ENCODE measurements at places on chromosomes 3 and 15.

DNA sequence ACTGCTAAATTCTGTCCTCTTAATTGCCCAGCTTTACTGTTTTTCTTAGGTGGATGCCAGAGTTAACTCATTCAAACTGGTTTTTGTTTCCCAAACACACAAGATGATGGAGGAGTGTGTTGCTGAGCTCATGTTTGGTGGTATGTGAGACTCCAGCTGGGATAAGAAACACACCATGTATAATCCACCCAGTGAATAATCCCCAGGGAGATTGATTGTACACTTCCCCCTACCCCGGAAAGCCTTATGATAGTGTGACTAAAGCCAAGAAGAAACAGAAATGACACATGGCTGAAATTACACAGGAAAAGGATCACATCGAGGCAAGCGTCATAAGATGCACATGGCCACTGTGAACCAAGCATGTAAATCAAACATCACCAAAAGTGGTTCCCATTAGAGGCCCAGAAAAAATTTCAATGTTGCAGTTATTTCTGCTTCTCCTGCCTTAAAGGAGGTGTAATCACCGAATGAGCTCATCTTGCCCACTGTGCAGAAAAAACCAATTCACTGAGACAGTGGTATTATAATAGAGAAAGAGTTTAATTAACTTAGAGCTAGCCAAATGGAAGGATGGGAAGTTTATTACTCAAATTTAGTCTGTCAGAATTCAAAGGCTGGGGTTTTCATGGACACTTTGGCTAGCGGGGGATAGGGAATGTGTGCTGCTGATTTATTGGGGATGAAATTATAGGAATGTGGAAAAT, 56.7 kb upstream of the MAGI1 start:
- DNase-seq: no peak

- DNase-seq: no peak
These were observed 23.9 kb upstream of the HRH1 start for GRCh38 chr3:11130385-11130784.

DNA sequence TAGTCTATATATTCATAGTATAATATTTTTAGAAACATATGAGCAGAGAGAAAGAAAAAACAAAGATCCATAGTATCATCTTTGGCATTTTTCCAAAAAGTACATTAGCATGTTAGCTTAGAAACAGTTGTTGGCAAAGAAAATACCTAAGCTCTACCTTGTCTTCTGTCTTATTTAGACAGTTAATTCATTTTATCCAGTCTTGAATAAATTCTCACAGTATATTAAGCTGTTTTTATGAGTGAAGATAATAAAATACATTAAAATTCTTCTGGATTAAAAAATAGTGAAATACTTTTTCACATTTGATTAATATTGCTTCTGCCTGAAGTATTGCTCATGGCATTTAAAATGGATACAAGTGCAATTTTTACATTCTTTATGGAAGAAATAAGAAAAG, 145.2 kb downstream of the ZIC1 start:
- peak; percentile 2 for DNase-seq

- no peak for DNase-seq
These were observed 1.3 kb upstream of the SRP14 start for GRCh38 chr15:40040293-40040635.

GRCh38 chr15:33370623-33371020, 59.9 kb downstream of the RYR3 start:
- DNase-seq: no peak

DNA sequence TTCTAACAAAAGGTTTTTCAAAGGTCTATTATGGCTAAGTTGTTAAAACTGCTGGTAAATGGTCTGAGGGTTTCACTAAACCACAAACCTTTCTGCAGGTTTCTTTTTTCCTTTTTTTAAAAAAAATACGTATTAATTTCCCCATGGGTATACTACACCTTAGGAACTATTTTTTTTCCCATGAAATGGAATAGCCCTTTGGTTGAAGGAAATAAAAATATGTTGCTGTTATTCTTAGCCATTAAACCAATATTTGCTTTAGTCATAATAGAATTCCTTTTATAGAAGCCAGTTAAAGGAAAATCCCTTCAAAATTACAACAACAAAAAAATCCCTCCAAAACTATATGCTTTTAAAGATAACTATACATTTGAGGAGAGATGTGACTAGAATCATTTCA, 1303.3 kb downstream of the ROBO2 start:
- DNase-seq: no peak

DNA sequence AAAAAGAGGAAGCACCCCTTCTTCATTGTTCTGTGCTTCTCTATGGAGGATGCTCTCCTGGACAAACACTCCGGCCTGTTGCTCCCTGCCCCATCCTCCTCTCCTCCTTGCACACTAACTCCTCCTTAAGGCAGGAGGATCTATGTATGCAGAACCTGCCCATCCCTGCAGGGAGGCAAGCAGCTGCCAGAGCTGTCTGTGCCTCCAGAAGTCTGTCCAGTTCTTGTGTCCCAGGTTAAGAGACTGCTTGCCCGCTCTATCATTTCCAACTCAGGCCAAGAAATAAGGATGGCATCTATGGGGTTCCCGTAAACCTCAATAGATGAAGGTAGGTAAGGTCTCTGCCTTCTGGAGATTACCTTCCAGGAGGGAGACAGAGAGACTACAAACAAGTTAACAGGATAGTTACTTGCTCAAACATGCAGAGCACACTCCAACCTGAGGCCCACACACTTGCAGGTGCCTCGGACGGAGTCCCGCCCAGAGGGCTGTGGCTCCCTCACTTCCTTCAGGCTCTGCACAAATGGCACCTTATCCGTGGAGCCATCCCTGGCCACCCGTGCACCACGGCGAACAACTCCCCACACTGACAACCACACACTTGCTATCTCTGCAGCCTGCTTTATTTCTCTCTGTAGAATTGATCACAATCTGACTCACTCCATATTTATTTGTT, 6.9 kb downstream of the XXYLT1 start:
- DNase-seq: no peak

DNA sequence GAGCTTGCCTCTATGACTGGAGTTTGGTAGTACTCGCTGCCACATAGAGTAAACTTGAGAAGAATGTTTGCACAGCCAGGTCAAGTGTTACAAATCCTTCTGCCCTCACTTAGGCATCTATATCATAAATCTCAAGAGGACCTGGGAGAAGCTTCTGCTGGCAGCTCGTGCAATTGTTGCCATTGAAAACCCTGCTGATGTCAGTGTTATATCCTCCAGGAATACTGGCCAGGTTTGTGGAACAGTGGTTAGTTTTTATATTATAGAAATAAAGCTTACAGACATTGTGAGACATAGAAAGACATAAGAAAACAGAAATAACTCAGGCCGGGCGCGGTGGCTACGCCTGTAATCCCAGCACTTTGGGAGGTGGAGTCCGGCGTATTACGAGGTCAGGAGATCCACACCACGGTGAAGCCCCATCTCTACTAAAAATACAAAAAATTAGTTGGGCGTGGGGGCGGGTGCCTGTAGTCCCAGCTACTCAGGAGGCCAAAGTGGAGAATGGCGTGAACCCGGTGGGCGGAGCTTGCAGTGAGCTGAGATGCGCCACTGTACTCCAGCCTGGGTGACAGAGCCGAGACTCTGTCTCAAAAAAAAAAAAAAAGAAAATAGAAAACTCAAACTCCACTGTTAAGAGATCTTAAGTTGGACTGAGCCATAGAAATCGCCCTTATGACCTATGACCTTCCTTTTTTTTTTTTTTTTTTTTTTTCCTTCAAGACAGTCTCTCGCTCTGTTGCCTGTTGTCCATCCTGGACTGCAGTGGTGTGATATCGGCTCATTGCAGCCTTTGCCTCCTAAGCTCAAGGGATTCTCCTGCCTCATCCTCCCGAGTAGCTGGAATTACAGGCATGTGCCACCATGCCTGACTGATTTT, 2.2 kb downstream of the RPSA start:
- DNase-seq: no peak
